ENCODE measurements at places on chromosomes 13 and 19.

DNA sequence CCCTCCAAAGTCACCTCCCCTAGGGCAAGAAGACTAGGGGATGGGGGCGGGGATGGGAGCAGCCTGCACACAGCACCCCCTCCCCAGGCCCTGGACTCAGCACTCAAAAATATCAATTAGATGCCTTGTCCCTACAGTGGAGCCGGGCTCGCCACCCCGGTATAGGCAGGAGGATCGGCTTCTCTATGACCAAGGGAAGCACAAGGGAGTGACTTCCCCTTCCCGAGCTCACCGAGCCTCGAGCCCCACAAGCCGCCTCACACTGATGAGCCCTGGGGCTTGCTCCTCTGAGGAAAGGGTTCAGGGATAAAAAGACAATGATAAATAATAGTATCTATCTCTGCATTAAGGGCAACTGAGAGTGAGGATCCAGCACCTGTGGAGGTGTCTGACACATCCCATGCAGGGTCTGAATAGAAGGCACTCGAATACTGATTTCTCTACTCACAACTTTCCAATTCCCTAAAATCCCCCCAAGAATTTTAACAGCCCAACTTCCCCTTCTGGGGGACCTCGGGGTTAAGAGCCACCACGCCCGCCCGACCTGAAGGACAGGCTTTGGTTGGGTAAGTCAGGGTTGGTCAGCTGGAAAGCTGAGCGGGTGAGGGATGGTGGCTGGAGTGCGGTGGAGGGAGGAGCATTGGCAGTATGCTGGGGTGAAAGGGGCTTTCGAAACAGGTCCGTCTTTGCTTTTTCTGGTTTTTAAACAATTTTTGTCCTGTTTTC lies 51.3 kb downstream of the STK24 start:
- DNase-seq, result no peak

GRCh38 chr13:29710511-29710910 lies 115.0 kb upstream of the SLC7A1 start:
- DNase-seq, result no peak

GRCh38 chr13:28494778-28495537 lies at the start of gene FLT1:
TSS of gene FLT1 (minus strand) at chr13:28495128. CDS start at chr13:28494843, 285 bp downstream.
- DNase-seq, result peak; percentile 39

GRCh38 chr13:52712385-52712784 lies 27.2 kb downstream of the CNMD start:
- no peak for DNase-seq

DNA sequence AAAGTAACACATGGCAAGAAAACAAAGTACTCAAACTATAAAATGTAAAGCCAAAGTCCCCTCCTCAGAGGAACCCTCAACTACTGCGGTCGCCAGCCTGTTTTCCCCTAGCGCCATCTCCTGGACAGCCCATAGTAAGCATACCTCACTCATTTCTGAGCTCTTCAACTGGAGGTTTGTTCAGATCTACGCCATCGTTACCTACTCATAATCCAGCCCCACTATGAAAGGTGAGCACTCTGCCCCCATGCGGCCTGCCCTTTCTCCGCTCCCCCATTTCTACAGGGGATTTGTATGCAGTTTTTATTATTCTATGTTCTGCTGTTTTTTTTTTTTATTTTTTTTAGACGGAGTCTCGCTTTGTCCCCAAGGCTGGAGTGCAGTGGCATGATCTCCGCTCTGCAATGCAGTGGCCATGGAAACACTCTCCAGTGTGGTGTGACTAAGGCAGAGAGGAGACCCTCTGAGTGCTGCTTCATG lies 26.2 kb downstream of the OPA3 start:
- peak; percentile 60 for DNase-seq

DNA sequence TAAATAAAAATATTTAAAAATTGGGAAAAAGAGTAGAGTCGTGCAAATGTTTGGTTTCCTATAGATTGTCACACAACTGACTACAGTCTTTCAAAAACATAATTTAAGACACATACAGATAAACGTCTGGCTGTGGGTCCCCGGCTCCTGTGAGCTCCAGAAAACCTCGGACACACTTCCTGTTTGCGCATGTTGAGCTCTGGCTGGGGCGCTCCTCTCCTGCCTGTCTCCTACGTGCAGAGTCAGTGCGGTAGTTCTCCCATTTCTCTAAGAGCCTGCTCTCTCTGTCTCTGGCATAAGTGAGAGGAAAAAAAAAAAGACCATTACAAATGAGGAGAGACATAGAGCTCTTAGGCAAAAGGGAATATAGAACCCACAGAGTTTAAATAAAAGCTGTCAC lies 128.2 kb upstream of the OBI1 start:
- no peak for DNase-seq

GRCh38 chr13:29583073-29583785 lies 12.3 kb downstream of the SLC7A1 start:
- DNase-seq, result no peak

GRCh38 chr19:1064661-1065605 lies 2.0 kb upstream of the ARHGAP45 start:
- DNase-seq, result peak; percentile 19

DNA sequence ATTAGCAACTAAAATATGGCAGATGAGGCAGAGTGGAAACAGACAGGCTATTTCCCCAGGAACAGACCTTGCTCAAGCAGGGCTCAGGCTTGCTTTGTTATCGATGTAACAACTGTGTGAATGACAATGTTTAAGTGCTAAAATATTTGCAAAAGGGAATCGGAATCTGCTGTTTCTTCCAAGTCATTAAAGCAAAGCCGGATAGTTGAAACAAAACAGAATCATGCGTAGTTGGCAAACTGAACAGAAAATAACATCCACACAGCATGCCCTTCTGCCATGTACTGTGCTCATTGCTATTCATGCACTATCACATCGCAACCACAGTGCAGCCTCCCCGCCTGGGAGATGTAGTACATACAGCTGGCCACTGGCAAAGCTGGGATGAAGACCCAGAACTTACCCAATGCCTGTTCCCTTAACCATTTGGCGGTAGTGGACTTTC lies 799.1 kb downstream of the DIAPH3 start:
- DNase-seq, result no peak

DNA sequence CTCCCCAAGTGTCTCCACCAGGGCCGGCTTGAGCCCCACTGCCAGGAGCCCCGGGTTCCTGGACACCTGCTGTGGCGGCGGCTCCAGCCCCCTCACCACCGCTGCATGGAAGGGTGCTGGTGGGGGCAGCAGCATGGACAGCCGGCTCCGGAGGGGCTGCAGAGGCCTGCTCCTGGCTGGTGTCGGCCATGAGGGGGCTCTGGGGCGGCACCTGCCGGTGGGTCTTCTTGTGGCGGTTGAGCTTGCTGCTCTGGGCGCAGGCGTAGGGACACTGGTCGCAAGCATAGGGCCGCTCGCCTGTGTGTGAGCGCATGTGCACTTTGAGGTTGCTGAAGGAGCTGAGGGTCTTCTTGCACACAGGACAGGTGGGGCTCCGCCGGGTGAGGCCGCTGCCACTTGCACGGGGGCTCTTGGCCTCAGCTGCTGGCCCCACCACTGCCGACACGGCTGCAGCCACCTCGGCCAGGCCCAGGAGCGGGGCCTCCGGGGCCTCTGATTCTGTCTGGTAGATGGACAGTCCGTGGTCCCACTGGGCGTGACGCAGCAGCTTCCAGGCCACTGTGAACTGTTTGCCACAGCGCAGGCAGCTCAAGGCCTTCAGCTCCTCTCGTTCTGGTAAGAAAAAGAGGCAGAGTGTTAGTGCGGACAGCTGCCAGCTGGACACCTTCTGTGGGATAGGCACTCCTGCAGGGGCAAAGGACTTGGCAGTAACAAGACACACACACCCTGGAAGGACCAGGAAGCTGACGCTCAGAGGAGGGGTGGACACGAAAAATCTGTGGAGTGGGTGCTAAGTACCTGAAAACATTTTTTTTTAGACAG lies 4.1 kb downstream of the ZNF296 start:
- DNase-seq, result no peak

- no peak for DNase-seq
Measured at GRCh38 chr13:79939689-79940088, 401.2 kb downstream of the SPRY2 start.

DNA sequence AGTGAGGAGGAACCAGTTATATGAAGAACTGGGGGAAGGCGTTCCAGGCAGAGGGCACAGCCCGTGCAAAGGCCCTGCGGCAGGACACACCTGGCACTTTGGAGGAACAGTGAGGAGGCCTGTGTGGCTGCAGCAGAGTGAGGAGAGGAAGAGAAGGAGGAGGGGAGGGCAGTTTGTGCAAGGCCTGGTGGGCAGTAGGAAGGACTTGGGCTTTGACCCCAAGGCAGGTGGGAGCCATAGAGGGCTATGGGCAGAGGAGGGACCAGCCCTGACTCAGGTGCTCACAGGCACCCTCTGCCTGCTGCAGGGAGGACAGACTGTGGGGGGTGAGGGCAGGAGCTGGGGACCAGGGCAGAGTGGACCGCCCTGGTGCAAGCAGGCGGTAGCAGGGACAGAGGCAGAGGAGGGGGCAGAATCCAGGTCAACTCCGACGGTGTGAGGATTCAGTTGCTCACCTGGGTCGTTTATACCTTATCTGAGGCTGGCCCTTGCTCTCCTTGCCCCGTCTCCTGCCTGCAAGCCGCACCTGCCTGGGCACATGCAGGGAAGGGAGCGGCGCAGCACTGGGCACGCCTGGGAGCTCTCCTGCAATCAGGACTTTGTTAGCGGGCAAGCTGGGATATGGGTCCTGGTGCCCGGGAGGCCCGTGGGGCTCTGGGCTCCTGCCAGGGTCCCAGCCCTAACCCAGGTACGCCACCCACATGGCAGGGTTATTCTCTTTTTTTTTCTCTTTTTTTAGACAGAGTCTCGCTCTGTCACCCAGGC lies 34.8 kb downstream of the NFIC start:
- DNase-seq, result no peak

DNA sequence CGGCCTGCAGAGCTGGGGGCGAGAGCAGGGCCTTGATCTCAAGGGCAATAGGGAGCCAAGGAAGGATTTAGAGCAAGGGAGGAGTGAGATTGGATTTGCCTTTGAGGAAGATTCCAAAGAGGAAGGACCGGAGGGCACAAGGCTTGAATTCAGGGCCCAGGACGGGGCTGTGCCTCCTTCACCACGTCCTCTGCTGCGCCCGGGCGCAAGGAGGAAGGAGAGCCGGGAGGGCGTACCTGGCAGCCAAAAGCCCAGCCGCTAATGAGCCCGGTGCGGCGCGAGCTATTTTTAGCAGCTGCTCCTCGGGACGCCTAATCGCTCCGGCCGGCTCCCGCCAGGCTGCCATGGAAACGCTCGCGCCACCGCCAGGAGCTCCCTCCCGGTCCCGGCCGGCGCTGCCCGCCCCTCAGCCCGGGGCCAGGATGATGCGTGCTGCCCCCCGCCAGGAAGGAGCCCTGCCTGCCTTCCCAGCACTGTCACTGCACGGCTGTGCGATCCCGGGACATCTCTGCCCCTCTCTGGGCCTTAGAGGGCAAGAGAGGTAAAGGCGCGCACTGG lies 31.3 kb downstream of the TINCR start:
- peak; percentile 12 for DNase-seq

GRCh38 chr13:49140910-49141611 lies 79.1 kb upstream of the MLNR start:
- DNase-seq, result no peak

- no peak for DNase-seq
Measured at GRCh38 chr13:73998631-73999030, 135.6 kb downstream of the KLF12 start.

DNA sequence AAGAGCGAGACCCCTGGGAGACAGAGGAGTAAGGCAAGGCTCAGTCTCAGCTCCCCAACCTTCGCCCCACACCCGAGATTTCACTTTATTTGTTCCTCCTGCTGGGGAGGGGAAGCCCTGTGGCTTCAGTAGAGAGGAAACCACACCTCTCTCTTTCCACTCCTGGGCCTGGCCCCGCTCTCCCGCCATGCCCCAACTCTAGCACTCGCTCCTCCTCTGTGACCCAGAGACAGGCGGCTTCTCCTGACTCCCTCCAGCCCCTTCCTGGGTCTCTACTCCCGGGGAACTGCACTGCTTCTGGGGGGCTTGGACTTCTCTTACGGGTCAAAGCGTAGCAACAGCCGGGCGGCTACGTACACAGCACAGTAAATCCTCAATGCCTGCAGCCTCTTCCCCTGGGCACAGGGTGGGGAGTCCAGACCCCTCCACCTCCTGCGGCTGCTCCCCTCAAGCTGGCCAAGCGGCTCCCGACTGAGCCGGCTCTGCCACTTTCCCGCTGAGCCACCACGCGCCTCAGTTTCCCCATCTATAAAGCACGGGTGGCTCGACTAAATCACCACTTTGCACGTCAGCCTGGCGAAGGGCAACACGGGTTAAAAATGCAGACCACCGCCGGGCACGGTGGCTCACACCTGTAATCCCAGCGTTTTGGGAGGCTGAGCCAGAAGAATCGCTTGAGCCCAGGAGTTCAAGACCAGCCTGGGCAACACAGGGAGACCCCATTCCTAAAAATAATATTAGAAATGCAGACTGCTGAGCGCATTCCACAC lies 1.4 kb downstream of the RNF126 start:
- DNase-seq, result no peak

DNA sequence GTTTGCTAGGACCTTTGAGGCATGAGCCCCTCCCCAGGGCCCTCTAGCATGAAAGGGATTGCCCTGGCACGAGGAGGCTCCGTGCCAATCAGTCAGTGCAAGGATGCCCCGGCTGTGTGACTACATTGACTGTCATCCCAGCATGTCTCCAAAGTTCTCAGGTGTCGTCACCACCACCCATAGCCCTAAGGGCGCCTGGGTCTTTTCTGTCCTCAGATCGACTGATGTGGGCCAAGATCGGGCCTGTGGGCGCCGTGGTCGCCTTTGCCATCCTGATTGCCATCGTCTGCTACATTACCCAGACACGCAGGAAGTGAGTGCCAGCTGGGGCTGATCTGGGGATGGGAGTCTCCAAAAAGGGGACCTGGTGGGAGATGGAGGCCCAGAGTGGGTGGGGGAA lies 18.4 kb downstream of the MAG start:
- no peak for DNase-seq

DNA sequence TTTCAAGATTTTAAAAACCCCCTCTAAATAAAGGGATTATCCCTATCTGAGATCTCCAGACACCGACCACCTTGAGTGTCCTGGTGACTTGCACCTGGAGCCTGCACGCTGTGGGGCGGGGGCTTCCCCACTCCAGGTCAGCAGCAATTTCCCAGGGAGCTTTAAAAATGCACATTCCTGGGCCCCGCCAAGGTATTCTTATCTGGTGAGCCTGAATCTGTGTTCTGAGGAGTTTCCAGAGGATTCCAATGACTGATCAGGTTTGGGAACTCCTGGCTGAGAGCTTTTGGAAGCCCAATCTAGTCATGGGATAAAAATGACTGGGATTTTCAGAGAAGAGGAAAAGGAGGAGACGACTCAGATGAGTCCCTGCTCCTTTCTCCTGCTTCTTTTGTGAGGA lies 66.1 kb downstream of the FGF9 start:
- DNase-seq, result no peak

- no peak for DNase-seq
Measured at GRCh38 chr13:100090861-100091260, 2.0 kb downstream of the PCCA start.

DNA sequence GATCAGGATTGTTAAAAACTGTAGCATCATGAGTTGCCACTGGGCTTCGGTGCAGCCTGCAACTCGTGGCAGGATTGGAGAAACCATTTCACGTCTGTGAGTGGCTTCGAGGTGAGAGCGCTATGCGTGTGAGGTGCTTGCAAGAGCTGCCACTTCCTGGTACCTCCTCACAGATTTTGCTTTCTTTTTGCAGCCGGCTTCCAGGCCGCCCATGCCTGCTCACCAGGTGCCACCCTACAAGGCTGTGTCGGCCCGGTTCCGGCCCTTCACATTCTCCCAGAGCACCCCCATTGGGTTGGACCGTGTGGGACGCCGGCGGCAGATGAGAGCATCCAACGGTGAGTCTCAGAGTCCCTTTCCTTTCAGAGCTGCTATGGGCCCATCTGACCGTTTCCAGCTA lies 57.9 kb upstream of the C1QTNF9 start:
- DNase-seq, result no peak

- DNase-seq, result no peak
Measured at GRCh38 chr13:24087605-24088225, 72.8 kb upstream of the SPATA13 start.
